ENCODE measurements at places on chromosomes 1 and 21.
A peak's percentile ranks its signal among the peaks of the same experiment; 100 is the strongest.

- no peak for DNase-seq
These were observed 51.0 kb downstream of the C4BPA start for GRCh38 chr1:207155028-207155427.

GRCh38 chr1:67556297-67556900, 126.2 kb upstream of the SERBP1 start:
- no peak for DNase-seq

DNA sequence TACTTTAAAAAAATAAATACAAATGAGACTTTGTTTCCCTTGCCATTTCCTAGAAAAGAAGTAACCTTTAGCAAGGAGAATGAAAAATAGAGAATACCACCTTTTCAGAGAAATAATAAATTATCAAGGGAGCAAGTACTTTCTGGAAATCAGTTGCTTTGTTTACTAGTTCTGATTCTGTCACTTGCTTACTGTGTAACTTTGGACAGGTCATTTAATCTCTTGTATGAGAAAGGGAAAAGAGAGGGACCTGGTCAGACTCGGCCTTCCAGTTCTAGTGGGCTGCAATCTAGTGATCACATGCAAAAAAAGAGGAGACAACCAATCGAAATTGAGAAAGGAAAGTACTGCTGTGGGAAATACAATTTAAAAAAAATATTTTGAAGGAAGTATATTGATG, 34.2 kb downstream of the KCTD3 start:
- no peak for DNase-seq

DNA sequence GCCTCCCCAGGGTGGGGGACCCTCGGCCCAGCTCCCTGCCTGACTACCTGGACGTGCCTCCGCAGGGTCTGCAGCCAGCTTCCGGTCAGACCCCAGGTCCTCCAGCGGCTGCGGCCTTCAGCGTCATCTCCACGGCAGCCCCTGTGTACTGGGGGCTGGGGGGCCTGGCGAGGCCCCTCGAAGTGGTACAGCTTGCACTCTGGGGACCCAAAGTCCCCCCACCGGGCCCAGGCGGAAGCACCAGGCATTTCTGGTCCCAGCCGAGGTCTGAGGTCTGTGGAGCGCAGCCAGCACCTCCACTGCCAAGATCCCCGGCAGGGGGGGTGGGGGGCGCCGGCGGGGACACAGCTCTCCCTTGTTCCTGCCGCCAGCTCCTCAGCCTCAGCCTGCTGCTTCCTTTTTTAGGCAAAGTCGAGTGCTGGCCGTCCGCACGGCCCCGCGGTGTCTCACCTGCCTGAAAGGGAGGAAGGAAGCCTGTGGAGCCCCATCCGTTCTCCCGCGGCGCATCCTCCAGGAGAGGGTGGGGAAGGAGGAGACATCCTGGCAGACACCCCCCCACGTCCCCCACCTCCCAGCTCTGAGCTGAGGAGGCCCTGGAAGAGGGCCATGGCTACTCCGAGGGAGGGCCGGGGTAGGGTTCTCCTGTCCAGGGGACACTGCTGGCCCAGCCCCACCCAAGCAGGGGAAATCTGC, 1.2 kb upstream of the VWA1 start:
- DNase-seq, result peak; percentile 2

GRCh38 chr21:42542596-42542995, 28.9 kb downstream of the SLC37A1 start:
- DNase-seq, result no peak

DNA sequence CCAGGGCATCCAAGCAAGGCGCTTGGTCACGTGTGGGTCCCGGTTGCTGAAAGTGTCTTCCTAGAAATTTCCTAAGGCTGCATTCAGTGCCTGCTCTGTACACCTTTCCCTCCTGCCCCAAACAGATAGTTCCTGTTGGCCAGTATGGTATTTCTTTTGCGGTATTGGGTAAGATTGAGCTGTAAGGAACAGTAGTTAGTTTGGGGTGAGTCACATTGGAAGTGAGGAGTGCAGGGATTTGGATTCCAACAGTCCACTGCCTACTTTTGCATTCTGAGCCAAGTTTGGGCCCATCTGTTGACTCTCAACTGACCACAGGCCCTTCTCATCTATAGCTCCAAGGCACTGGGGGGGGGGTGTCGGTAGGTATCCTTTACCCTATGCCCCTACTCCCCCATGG, 83.4 kb downstream of the MAP3K21 start:
- no peak for DNase-seq

- DNase-seq, result no peak
These were observed 2.1 kb upstream of the RGS8 start for GRCh38 chr1:182686446-182686845.

- no peak for DNase-seq
These were observed 16.1 kb downstream of the SLC6A9 start for GRCh38 chr1:44015206-44015605.

- DNase-seq, result no peak
These were observed 623 bp downstream of the RPL22 start for GRCh38 chr1:6198646-6199297.
